Activated CD4-positive, alpha-beta T cell treated with anti-CD3 and anti-CD28 coated beads, Interleukin-2, amount 10 ng/mL, durations not matched to agents 7 days and 5 days (primary cell): ENCODE measurements at places on chromosomes 2 and 18.
A peak's percentile ranks its signal among the peaks of the same experiment; 100 is the strongest.

DNA sequence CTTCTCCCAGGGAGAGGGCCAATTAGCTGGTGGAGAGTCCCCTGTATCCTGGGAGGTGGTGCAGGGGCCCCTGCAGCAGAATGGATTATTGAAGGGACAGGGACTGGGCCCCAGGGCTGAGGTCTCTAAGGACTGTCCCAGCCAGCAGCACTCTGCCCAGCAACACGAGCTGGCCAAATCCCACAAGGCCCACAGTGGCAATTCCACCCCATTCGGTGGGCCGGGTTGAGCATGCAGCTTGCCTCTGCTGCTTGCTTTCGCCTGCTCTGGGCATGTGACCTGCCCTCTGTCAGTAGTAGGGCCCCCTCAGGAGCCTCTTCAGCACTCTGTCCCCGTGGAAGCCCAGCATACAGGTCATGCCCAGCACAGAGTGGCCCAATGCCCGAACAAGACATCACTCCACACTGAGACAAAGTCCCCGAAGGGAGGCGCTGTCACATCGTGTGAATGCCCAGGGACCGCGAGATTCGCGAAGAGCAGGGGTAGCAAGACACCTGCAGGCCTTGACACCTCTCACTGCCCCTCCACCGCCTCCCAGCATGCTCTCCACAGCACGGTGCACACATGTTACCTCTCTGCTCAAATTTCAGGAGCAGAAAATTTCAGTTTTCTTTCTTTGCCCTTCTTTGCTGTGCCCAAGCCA is 65.4 kb downstream of the CRACDL start:
- no peak for DNase-seq

- no peak for DNase-seq
Observed at GRCh38 chr2:56522605-56523089, 338.9 kb downstream of the CCDC85A start.

- peak; percentile 68 for DNase-seq
Observed at GRCh38 chr2:121974897-121975661, 219.6 kb downstream of the TSN start.

DNA sequence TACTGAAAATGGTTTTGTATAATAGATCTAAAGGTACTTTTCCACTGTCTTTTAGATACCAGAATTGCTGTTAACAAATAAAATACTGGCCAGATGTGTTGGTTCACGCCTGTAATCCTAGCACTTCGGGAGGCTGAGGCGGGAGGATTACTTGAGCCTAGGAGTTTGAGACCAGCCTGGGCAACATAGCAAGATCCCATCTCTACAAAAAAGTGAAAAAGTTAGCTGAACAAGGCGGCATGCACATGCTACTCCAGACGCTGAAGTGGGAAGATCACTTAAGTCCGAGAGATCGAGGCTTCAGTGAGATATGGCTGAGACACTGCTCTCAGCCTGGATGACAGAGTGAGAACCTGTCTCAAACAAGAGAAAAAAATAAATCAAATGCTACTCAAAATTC is 2.8 kb downstream of the HNMT start:
- no peak for DNase-seq

GRCh38 chr2:33366473-33366872 is 110.0 kb upstream of the RASGRP3 start:
- no peak for DNase-seq

DNA sequence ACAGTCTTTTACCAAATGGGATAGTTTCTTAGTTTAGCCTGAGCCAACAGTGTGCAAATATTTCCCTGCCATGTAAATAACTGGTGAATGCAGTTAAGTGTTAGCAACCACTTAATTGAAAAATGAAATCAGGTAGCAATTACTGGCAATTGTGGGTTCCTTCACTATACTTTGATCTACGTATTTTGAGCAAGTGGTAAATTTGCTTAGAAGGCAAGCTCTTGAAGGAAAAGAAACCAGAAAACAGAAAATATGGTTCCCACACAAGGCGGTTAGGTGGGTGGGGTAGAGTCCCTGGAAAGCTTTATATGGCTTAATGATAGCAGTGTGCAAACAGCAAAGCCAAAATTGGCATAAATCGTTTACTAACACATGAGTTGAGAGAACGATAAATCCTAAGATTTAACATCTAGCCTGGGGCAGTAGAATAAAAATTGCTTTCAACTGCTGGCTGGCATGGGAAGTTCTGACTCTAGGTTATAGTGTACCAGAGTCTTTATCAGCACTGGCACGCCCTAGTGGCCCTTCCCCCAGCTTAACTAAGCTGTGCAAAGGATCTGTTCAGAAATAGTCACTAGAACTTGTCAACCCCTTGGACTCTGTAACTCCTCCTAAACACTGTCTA is 17.0 kb downstream of the SLC9A2 start:
- no peak for DNase-seq

- DNase-seq = no peak
Observed at GRCh38 chr2:220887271-220887870, 684.7 kb downstream of the EPHA4 start.

GRCh38 chr18:25853691-25854433 is 236.6 kb downstream of the SS18 start:
- no peak for DNase-seq

DNA sequence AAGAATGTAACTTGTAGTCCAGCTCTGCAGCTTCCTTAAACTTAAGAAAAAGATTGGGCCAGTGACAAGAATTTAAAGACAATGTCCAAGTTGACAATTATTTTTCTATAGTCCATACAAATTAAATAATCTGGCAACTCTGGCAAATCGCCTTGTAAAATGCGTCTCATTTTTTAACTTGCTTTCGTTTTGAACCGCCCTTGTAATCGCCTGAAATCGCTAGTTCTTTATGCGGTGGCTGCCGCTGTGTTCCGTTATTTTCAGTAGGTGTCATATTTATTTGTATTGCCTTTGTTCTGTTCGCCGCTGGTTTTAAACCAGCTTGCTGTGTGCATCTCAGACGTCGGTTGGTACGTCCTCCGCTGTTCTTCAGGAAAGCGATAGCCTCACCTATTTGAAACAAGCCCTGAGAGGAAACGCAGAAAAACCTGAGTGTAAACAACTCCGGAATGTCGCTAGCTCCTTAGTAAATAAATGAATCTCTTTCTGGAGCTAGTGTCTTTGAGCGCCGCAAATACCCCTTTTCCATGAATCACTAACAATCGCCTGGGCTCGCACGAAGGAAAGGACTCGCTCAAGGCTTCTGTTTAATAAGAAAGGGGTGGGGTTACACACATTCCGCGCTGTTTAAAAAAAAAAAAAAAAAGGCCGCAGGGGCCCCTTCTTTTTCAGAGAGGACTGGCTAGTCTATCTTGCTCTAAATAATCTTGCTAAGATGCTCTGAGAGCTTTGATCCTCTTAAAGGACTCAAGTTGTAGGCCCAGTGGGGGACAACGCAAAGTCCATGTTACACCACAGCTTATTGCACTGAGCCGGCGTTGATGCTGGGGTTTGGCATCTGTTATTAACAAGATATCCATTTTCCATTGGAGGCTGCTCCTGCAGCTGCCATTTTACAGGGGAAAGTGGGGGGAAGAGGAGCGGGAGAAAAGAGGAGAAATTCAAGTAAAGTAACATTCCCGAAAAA is 3.0 kb downstream of the HOXD8 start:
- DNase-seq = peak; percentile 28

DNA sequence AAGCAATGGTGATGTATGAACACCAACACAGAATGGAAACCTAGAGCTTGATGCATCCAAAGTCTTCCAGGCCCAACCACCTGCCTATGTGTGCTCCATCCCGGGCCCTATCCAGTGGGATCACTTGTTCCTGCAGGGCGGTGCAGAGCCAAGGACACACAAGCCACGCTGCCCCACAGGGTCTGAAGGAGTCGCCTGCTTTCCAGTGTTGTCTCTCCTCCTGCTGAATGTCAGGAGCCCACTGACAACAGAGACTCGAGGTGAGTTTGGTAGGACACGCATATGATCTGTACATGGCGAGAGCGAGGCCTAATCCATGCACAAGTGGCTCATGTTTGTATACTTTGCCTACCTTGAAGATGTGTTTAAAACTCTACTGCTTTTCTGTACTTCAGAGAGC is 70.9 kb upstream of the FHL2 start:
- no peak for DNase-seq

GRCh38 chr18:13217971-13218367 is 591 bp upstream of the LDLRAD4 start:
- DNase-seq = no peak

DNA sequence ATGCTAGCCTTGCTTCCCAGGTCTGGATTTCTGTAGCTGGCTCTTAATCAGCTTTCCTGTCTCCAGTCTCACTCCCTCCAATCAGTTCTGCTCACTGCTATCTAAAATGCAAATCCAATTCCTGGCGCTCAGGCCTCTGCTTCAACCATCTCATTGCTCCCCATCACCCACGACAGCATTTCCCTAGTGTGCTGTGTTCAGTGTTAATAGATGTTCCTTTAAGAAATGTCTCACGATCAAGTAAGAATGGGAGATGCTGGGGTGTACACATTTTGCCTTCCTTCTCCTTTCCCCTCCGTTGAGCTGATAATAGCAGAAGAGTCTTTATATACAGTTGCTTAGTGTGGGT is 1.6 kb upstream of the PUM2 start:
- no peak for DNase-seq

GRCh38 chr2:53422979-53423378 is 344.6 kb upstream of the CHAC2 start:
- peak; percentile 17 for DNase-seq

GRCh38 chr2:53641290-53641689 is 126.3 kb upstream of the CHAC2 start:
- no peak for DNase-seq

DNA sequence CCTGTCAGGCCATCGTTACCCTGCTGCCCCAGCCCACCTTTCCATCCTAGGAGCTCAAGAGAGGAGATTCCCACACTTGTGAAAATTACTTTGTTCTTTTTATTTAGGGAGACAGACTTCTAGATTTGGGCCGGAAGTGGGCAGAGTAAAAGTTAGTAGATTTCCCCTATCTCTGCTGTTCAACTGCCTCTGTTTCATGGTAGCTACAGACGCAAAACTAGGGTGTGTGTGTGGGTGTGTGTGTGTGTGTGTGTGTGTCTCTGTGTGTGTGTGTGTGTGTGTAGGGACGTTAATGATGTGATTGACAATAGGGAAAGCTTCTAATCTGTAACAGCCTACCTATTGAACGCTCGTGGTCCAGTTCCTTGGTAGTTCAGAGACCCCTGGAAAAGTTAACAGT is 438 bp downstream of the PSMA8 start:
- peak; percentile 7 for DNase-seq

GRCh38 chr2:147068071-147068470 is 776.8 kb upstream of the ACVR2A start:
- no peak for DNase-seq

- DNase-seq = no peak
Observed at GRCh38 chr2:163554864-163555263, 180.9 kb downstream of the FIGN start.

GRCh38 chr18:13635046-13635445 is 91.3 kb downstream of the FAM210A start:
- DNase-seq = no peak
